SK-N-MC (cell line): ENCODE measurements at places on chromosomes 12 and 14.
A peak's percentile ranks its signal among the peaks of the same experiment; 100 is the strongest.

GRCh38 chr12:68673788-68674187 lies 13.0 kb upstream of the NUP107 start:
- DNase-seq, result no peak

DNA sequence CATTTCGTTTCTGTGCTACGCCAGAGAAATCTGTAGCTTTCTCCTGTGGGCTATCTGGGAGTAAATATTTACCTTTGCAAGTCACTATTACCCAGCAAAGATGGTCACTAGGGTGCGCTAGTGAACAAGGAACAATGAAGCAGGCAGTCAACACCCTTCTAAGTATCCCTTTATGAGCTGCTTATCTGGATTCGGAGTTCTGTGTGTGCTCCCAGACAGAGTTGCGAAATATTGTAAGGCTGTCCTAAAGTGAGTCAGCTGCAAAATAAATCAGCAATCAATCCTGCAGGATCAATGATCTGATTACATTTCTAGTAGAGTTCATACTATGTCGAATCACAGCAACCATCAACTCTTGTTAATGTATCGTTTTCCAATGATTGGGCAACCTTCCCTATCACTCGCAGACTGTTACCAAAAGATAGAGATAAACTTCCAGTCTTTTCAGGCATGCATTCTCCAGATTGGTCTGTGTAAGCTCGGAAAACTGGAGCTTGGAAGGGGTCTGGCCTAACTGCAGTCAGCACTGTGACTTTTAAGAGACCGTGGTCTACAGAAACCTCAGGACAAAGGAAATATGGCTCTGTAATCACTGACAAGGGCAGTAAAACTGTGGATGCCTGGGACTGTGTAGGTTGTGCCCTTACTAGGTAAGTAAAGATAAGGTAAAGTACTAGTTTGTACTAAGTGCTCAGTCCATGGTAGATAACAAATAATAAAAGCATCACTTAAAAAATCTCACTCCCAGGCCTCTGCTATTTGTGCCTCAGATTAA lies 133.5 kb downstream of the KCNK10 start:
- DNase-seq, result peak; percentile 35

DNA sequence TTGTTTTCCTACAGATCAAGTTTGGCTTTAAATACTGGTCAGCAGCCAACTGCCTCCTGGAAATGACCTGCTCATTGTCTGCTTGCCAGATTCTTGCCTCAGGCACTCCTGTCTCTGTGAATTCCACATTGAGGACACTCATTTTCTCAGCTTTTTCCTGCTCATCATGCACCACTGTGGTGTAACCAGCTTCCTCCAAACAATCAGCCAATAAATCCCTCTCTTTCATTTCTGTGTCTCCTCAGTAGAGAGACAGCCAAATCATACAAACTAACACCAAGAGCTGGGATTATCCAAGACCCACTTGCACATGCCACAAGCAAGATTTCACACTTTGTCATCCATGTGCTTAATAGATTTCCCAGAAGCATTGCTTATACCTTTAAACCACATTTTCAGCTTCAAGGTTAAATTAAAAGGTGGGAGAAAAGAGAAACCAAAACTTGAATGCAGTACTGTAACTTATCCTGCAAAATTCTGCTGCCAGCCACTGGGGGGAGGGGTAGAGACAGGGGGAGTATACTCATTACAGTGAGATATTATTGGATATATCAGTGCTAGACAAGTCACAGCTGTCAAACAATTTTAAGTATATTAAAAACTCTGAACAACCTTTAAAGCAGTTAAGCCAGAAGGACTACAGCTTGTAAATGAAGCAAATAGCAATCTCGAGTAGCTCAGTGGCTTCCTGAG lies 105.0 kb downstream of the PPP2R5E start:
- DNase-seq, result no peak

DNA sequence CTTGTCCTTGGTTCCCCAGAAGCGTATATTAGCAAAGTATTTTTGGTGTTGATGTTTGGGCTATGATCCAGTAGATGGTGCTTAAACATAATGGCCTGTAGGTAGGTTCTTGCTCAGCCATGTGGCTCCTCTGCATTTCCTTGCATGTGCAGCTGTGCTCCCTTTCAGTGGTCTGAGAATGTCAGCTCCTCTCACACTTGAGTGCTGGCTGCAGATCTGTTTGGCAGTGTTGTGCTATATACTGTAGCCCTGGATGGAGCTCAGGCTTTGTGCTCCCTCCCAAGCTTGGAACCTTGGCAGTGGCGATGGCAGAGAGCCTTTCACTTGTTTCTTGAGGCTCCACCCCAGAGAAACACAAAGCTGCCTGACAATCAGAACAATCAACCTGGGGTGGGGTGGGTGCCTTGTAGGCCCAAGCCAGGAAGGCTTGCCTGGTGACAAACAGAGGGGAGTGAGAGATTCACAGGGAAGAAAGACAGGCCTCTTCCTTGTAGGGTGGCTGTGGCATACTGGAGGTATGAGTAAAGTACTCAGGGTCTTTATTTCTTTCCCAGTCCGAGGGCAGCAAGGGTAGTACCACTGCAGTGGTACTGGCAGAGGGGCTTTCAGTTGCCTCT lies 255.3 kb downstream of the RAD51B start:
- no peak for DNase-seq

GRCh38 chr14:37124614-37125013 lies 47.8 kb downstream of the SLC25A21 start:
- no peak for DNase-seq

DNA sequence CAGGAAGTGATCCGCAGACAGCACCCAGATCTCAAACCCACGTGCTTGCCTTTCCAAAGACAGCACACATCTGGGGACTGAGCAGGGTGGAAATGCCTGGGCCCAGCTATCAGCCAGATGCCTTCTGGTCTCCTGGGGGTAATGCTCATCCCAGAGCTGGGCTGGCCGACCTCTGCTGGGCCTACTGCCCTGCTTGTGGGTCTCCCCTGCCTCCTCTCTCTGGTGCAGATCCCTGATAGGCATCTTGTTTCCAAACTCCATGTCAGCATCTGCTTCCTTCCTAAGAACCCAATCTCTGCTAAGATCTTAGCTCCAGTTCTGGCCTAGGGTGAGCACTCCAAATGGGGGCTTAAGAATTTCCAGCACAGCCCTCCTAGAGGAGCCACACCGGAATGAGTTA lies 1043.0 kb downstream of the VRK1 start:
- no peak for DNase-seq

DNA sequence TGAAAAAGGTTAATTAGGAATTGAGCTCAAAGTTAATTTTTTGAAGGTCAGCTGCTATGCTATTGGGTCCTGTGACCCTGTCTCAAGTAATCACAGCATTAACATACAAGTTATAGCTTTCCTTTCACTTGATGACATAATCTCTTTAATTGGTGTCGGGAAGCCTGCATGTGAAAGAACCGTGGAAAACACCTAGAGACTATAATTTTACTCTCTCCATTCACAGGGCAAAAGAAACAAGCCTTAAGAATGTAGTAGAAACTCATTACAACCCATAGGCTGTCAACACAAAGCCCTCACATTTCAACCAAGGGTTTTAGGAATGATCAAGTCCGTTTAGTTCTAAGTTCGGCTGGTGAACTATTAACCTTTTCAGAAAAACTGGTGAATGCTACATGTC lies 104.4 kb downstream of the PPM1A start:
- DNase-seq, result no peak

DNA sequence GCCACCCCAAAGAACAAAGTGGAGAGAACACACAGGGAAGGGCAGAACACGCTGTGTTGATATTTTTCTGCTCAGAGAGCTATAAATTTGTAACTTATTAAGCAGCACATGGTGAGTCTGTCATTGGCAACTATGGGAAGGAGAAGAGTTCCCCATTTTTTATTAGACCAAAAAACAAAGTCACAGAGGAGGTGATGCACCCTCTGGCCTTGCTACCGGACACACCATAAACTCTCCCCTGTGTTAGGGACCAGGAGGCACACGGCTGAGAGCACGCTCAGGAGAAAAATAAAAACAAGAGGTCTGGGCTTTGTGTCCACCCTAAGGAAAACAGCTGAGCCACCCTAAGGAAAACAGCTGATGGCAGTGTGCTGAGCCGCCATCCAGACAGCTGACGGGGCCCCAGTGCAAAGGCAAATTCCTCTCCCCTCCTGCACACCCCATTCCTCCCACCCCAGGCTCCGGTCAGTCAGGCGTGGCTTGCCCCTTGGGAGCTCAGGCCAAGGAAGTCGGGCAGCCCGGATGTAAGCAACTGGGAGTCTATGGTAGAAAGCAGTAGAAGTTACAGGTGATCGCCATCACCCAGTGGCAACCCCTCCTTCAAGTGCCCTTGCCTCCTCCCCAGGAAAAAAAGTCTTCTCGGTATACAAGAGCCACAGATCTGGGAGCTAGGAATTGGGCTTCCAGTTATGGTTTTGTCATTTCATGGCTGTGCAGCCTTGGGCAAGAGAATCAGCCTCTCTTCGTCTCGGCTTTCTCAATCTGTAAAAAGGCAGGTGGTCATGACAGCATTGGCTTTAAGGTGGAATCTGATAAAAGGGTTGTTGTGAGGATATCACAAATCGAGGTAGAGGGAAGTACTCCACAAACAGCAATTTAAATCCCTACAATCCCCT lies 2.4 kb downstream of the PXN start:
- no peak for DNase-seq

- DNase-seq, result no peak
These were observed 8.5 kb downstream of the CRACR2A start for GRCh38 chr12:3744229-3744901.

DNA sequence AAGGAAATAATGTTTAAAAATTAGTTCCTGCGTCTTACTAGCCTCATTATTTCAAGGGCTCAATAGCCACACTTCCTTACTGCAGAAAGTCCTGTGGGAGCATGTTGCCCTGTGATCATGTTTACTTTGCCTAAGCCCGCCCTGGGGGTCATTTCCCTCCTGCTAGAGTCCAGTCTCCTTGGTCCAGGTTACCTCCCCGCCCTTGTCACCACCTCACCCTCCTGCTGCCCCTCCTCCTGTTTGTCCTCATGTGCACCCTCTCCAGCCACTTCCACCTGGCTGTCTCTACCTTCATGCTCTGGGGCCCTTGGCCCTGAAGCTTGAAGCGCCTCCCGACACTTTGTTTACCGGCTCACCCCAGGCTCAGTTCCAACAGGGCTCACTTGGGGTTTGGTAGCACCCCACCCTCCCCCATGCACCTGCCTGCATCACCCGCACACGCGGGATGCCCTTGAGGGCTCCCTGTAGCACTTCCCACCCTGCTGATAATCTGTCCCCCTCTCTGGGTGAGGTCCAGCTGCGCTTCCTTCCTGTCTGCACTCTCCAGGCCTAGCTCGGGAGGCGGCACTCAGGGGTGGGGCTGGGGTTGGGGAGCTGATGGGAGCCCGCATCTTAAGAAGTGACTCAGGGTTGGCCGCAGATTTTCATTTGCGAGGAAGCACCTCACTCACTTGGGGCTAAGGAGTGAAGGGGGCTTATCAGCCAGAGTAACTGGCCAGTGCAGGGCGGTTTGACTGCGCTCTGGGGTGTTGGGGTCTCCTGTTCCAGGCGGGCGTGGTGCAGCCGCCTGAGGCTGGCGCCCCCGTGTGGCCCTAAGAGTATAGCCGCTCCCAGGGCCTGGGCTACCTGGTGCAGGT lies 40.1 kb downstream of the SMIM41 start:
- DNase-seq, result no peak
